NCI-H460 (cell line): ENCODE measurements at places on chromosomes 6 and 20.

DNA sequence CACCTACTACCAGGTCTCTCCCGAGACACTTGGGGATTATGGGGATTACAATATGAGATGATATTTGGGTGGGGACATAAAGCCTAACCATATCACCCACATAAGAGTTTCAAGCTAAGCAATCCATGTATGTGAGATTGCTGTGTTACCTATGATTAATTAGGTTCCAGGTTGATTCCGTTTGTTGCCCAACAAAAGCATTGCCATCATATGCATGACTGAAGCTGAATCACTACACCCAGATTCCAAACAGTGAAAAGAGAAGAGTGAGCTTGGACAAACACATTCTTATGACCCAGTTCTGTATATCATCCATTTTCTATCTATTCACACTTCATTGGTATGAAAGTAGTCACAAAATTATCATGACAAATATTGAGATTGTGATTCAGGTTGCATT, 952.5 kb upstream of the MAN1A1 start:
- no peak for DNase-seq

DNA sequence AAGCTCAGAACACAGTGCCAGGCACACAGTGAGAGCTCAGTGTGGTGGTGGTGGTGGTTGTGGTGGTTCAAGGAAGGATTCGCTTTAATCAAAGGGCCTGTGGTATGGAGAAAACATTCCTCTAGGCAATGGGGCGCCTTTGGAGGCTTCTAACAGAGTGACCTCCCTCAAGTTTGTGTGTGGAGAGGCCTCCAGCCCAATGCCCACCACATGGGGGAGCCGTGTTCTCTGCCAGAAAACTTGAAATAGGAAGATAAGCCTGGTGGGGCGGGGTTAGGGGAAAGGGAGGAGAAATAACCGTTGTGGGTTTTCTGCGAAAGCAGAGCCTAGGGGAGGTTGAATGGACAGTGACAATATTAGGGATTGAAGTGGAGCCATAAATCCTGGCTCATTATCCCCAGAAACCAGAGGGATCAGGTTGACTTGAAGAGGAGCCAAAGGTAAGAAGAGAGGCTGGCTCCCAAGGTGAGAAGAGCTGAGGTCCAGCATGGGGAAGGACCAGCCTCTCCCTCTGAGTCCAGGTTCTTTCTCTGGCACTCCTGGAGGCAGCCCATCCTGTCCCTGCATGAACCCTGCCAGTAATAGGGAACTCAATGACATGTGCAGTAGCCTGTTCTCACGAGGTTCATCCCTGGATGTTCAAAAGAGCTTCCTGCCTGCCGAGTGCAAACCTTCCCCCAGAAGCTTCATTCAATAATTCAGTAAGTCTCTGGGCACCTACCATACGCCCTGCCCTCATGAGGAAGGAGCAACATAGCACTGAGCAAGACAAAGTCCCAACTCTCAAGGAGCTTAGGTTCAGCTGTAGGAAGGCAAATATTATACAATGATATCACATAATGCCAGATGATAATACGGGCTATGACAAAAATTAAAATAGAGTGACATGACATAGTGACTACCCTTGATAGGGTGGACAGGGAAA, 51.4 kb downstream of the TGM2 start:
- no peak for DNase-seq

DNA sequence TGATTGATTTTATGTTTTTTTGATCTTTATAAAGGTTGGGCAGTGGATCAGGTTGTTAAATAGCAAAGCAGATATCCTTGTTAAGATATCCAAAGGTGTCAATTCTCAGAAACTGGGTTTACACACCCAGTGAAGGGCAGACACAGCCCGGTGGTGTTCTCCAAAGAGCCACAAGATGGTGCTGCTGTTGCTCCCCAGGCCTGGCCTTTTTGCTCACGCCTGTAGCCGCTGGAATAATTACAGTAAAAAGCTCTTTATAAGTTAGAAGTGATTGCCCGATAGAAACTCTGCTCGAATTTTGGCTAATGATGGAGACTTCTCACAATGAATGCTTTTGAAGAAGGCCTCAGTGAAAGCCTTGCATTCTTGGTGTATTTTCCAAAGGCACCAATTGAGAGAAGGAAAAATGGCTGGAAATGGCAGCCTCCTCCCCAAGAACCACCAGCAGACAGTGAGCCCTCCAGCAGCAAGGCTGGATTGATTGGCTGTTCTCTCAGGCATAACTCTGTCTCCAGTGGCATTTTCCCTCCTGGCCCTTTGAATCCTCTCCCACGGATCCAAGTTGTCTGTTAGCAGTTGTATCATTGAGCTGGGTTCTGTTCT, 120.5 kb upstream of the CHD6 start:
- DNase-seq, result peak; percentile 47

GRCh38 chr6:98142839-98143238, 691.5 kb upstream of the POU3F2 start:
- no peak for DNase-seq

GRCh38 chr6:31657406-31658157, 1.9 kb downstream of the APOM start:
- no peak for DNase-seq

DNA sequence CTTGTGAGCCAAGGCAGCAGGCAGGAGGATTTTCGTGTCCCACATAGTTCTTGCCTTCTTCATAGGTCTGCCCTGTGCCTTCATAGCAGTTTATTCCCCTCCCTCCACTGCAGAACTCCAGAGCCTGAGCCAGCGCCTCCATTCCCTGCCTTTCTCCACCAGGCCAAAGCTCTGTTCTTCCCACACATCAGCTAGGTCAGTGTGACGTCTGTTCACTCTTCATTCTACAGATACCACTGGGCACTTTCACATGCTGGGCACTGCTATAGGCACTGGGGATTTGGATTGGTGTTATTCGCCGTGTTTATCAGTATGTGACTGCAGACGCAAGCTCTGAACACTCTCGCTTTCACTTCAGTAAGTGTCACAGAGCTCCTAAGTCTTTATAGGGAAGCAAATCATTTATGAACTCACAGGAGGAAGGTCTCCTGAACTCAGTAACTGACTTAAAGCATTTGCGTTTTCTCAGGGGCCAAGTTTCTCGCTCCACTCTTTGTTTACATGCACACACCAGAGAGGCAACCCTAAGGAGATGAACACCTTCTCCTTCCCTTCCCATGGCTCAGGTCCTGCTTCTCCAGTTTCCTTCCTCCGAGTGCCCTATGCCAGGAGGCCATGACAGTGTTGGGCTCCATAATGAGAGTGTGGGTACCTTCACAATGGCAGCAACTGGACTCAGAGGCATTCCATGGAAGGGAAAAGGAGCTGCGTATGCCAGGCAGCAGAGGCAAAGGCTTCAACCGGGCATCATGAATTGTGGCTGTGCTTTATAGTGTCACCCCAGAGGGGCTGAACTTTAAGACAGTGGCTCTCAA, 6.3 kb upstream of the APMAP start:
- DNase-seq, result no peak

DNA sequence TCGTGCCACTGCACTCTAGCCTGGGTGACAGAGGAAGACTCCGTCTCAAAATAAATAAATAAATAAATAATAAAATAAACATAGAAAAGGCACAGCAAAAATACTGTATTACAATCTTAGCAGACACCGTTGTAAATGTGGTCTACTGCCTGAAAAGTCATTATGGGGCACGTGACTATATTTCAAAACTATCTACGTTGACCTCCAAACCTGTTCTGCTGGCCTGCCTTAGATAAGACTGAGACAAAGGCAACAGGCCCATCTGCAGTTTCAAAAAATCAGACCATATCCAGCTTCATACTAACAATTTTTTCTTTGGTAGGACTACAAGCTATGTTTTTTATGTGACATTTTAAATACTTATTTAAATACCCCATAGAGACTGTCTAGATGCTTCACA, 59.1 kb downstream of the AGPAT4 start:
- DNase-seq, result no peak

DNA sequence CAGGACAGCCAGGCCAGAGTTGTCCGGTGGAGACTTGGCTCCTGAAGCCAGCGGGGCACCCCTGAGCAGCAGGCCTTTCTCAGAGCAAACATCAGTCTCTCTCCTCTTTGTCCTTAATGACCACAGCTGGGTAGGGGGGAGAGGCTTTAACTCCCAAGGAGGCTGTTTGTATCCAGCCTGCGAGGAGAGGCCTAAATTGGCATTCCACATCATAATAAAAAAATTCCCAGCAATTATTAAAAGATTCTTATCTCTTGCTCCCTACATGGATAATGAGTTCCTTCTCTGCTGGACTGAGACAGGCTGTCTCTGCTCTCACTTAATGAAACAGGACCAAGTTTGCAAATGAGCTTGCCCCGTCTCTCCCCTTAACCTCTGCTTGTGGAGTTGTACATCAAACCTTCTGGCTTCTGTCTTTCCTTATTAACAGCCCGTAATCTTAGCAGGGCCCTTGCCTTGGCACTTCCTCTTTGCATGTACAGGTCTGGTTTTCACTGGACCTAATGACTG, 838.2 kb downstream of the MAFB start:
- DNase-seq, result no peak

- no peak for DNase-seq
Measured at GRCh38 chr20:51542571-51543421, at the start of gene NFATC2. TSS of gene NFATC2 (minus strand) at chr20:51542719. CDS start at chr20:51542499, 220 bp downstream.

GRCh38 chr6:155374681-155375080, 60.4 kb upstream of the TFB1M start:
- no peak for DNase-seq

DNA sequence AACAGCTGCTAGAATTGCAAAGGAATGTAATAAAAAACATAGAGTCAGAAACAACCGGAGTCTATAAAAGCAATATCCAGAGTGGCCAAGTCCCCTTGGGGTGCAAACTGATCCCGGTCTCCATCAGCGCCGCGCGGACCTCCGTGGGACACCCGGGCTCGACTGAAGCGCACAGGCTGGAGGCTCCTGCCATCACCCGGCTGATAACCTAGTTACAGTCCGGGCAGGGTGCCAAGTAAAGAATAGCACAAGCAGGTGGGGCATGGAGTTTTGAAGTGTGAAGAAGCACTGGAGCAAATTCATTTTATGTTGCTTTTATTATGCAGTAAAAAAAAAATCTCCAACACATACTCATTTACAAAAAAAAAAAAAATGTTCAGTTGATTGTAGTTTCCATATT, 205.1 kb upstream of the GMDS start:
- DNase-seq, result no peak

- peak; percentile 76 for DNase-seq
Measured at GRCh38 chr6:291697-292505, at the start of gene DUSP22. TSS of gene DUSP22 (plus strand) at chr6:292487. CDS start at chr6:292540, 53 bp downstream.

DNA sequence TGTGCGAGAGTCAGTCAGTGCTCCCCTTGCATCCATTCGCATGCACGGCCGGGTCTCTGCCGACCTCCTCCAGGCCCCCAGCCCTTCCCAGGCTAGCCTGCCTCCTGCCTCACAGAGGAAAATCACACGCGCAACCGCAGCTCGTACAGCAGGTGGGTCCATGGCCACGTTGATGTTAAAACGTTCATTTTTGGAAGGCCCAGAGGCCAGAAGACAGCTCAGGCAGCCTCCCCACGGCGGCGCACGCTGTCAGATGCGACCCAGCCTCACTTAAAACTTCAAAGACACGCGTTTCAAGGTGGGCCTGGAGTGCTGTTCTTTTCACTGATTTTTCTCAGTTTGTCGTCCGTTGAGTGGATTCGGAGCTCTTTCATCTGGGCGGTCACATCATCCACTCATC, 276.5 kb downstream of the SMOC2 start:
- no peak for DNase-seq

GRCh38 chr20:9220874-9221547, 152.1 kb downstream of the PLCB4 start:
- no peak for DNase-seq

DNA sequence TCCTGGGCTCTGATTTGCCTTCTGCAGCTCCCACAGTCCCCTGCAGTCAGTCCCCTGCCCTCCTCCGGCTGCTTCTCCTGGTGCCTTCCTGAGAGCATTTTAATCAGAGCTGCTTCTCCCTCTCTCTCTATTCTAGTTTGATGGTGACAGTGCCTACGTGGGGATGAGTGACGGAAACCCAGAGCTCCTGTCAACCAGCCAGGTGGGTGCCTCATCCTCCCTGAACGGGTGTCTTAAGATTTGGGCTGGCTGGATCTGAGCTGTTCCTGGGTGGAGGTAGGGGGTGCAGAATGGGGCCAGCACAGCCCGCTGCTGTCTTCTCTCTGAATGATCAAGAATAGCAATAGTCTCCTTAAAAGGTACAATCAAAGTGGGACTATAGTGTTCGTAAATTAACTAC, 58.6 kb downstream of the TOX2 start:
- no peak for DNase-seq

DNA sequence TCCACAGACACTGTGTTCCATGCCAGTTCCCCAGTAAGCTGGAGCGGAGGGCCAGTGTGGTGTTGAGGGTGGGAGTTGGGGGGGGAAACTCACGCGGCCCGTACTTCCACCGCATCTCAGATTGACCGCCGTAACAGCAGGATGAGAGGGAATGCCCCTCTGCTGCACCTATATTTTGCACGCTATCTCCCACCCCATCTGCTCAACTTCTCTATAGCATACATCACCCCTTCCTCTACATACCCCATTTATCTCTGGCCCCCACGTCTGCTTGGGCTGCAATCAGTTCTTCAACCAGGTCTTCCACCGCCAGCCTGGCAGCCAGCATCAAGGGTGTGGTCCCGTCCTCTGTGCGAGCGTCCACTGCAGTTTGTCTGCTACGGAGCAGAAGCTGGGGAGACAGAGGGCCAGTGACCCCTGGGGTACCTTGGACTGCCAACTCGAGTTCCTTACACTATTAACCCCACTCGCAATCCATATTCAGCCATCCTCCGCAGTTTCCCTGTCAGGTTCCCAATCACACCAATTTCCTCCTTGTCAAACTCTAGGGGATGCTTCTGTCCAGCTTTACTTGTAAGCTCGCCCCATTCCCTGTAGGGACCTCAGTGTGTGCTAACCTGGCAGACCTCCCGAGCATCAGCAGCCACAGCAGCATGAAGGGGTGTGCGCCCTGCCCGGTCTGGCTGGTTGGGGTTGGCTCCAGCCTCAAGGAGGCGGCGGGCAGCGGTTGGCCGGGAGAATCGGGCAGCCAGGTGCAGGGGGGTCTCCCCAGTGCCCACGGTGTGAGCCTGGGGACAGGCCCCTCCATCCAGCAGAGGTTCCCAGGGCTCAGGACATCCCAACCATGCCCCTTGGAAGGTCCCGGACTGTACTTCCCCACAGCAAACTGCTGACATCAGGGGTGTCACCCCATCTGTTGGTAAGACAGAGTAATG, 4.5 kb upstream of the GPSM3 start:
- no peak for DNase-seq

DNA sequence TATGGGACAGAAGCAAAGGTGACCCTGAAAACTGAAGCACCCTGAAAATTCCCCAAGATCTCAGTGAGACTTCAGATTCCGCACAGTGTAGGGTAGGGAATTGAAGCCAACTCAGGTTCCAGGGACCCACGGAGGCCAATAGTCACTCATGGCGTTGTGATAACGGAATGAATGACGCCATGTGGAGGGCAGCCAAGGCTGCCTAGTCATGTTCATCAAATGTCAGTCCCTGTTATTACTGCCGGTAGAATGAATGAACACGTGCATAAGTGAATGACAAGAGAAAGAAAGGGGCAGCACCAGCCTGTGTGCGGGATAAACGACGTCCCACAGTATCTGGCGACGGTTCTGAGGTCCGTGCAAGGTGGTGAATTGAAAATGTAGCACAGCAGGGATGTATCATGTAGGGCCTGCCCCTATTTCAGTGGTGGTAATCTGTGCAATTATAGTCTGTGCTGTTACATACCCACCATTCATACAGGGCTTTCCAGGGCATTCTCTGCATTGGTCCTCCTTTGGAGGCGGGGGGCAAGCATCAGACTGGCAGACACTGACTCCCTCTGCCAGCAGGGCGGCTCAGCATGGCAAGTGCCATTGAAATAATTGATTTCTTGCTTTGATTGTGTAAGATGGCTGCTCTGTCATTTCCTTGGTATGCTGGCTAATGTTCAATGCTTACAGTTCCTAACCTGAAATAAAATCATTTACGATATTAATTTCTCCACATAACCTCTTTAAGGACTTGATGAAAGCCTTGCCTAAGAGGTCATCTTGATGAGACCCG, 386.9 kb downstream of the CDH4 start:
- DNase-seq, result no peak
